ENCODE measurements at places on chromosomes 13 and 19.

- no peak for DNase-seq
These were observed 6.6 kb downstream of the CACNA1A start for GRCh38 chr19:13499692-13500091.

GRCh38 chr19:13839130-13839937, 37.6 kb upstream of the NANOS3 start:
- peak; percentile 79 for DNase-seq

DNA sequence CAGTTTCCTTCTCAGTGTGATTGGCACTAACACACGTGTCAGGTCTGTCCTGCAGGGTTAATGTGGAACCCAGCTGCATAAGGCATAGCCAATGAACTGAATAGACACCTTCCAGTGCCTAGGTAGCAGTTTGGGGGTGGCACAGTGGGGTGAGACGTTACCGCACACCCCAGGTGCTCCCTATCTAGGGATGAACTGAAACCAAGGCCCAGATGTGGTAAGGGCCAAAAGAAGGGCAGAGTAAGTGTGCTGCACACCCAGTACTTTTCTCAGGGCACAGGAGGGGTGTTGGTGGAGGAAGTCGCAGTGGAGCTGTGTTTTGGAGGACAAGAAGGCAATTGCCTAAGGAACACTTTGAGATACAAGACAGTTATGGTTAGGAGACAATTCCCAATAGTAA, 317.9 kb upstream of the TSHZ3 start:
- no peak for DNase-seq

DNA sequence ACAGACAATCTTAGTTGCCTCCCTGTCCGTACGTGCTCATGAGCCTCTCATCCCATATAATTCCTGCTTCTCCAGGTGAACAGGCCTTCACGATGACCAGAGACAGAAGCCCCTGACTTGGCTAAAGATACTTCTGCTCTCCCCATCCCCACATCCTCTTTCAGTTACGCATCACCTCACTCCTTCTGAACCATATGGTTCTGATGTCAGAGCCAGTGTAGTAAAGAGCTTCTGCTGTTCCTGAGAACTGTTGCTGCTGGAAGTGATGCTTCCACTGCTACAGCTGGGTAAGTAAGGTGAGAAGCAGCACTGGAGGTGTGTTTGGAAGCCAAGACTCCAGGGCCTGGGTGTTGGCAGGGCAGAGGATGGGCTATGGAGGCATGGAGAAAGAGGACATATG, 12.9 kb downstream of the SIGLECL1 start:
- DNase-seq: no peak

DNA sequence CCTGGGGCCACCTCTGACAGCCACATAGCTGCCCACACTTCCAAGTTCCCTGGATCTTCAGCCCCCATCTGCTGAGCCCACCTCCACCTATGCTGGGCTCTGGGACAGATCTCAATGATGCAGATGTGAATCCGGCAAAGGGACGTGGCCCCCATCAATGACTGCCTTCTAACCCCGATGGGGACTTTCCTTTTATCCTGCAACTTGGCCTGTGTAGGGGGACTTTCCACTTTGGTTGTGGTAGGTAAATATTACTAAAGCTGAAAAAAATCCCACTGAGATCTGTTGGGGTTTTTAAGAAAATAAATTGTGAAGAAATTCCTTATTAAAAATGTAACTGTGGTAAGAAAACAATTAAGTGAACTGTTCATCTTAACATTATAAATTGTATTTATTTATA, 20.8 kb upstream of the ASPDH start:
- DNase-seq: no peak

DNA sequence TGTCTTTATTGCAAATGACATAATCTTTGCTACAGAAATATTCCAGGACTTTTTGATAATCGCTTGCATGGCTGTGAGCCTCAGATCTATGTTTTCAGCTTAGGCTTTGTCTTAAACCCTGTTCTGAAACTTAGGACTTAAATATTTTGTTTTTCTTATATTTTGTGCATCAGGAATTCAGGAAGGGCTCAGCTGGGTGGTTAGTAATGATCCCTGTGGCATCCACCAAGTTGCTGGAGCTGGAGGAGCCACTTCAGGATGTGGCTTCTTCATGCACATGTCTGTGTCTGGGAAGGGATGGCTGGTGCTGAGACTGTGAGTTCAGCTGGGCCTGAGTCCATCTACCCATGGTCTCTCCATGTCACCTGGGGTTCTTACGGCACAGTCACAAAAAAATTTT, 48.9 kb upstream of the LRCH1 start:
- DNase-seq: no peak

GRCh38 chr19:36939153-36939552, 23.0 kb downstream of the ZNF568 start:
- no peak for DNase-seq

- DNase-seq: no peak
These were observed 16.1 kb upstream of the MADCAM1 start for GRCh38 chr19:480016-480855.

GRCh38 chr19:33405553-33406461, 32.3 kb downstream of the CEBPG start:
- no peak for DNase-seq

- no peak for DNase-seq
These were observed 327.0 kb downstream of the KLF5 start for GRCh38 chr13:73385848-73386247.

DNA sequence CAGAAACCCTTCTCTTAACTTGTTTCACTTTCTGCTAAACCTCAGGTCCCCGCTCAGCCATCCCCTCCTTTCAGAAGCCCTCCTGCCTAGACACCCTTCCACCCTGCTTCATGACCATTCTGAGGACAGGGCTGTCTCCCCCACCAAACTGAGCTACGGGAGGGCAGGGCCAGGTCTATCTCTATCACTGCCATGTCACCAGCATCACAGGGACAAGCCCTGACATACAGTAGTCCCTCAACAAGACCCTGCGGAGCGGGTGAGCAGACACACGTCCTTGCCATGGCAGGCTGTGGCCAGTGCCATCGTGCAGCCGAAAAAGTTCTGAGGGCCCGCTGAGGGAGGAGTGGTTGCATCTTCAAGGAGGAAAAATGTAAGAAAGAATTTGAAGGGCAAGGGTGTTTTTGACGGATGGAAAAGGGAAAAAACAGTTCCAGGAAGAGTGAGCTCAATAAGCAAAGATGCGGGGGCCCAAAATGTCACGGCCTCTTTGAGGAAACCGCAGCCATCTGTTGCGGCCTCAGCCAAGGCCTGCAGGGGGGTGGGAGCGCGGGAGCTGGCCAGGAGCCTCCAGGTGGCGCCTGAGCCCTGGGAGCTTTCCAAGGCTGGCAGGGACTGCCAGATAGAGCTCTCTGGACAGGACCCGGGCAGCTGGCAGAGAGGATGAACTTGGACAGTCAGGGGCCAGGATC, 8.1 kb downstream of the PTGIR start:
- DNase-seq: no peak

DNA sequence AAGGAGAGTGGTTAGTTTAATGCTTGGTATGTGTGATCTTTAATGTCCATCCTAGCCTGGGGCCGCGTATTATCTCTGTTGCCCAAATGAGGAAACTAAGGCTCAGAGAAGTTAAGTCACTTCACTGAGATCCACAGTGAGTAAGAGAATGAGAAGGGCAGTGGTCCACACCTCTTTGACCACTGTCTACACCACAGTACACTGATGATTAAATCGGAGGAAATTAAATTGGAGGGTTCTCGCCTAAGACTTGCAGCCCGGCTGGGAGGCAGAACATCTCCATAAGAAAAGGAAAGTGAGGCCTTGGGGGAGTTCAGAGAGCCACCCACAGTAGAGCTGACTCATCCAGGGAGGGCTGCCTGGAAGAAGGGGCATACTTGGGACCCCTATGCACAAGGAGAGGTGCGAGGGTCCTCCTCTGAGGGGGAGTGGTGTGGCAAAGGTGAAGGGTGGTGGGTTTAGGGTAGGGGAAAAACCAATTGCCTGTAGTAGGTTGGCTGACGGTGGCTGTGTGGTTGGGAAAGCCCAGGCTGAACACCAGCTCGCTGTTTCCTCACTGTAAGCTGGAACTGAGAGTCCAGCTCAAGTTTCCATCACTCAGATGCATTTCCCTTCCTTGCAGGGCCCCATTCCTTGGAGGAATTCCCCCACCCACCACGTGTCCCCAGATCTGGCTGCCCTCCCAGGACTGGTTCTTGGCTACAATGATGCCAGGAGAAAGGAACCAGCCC, 15.0 kb upstream of the DHRS12 start:
- no peak for DNase-seq

- DNase-seq: no peak
These were observed 561.7 kb downstream of the DIAPH3 start for GRCh38 chr13:59601993-59602392.

DNA sequence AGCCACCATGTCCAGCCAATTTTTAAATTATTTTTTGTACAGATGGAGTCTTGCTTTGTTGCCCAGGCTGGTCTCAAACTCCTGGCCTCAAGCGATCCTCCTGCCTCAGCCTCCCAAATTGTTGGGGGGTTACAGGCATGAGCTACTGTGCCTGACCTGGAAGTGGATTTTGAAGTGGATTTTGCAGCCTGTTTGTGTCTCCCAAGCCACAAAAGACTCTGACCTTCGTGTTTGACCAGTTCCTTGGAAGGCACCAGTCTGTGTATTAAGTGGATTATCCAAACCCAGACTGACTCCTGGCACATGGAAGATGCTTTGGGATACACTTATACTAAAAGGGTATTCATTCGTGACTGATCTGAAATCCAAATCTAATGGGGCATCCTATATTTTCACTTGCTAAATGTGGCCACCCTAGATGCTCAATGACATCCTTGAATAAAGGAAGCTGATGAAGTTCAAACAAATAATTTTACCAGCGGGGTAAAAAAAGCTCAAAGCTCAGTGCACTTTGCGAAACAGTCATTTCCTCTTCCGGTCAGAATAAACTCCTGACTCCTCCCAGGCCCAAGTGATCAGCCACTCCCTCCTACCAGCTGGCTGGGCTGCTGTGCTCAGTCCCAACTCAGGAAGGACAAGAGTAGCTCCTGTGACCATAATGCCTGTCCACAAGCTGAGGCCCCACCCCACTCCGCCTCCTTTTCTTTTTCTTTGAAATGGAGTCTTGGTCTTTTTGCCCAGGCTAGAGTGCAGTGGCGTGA, 32.6 kb upstream of the GATAD2A start:
- DNase-seq: no peak

- DNase-seq: no peak
These were observed 167.3 kb downstream of the USP12 start for GRCh38 chr13:27004326-27004725.

DNA sequence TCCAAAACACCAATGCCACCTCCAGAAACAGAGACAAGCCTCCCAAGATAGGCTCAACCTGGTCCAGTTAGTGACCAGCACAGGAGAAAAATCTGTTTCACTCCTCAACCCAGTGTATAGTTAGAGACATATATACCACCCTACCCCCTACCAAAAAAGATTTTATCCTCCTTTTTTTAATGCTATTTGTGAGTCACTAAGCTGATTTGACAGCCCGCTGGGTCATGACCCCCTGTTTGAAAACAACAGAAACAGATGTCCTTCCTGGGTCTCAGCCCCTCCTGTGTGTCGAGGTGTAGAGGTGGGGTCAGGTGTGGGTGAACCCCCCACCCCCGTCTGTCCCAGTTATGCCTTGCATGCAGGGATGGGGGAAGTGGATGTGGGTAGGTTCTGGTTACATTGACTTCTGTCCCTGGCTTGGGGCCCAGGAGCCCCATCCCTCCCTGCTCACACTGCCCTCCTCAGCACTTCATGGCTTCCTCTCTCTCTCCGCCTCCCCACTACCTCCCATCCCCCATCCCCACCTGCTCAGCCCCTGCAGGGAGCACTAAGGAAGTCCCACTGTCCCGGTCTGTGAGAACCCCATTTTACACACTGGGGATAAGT, 14.0 kb upstream of the TOMM40 start:
- DNase-seq: no peak

DNA sequence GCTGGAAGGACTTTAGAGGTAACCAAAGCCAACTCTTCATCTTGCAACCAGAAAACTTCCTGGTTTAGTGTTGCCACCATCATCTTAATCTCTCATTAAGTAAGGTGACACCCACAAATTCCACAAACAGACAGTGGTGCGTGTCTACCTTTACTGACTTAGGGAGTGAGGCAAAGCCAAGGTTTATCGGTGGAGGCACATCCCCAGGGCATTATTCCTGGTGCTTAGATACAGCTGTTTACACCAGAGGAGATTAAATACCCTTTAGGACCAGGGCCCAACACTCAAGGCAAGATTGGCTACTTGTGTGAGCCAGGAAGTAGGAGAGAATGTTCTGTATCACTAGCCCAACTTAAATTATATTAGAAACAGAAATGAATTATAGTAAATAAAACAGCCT, 9.5 kb downstream of the STOML3 start:
- DNase-seq: no peak

Measured in stimulated activated CD8-positive, alpha-beta memory T cell treated with anti-CD3 and anti-CD28 coated beads, Interleukin-7, amount 100 ng/mL, for 1 hour (primary cell).